Spleen (tissue), 13 donors: ENCODE measurements at places on chromosomes 13 and 19. TPM values are rescaled to one million over a fixed set of nuclear protein-coding genes. Genes with fewer than 3 reads are reported as not detected.

The PTGIR gene
- 8.6 TPM for total RNA-seq

GRCh38 chr13:95494082-95494681, 58.3 kb upstream of the CLDN10 start:
- H3K4me1 ChIP-seq, result peaks cover 7% of the 10 kb centered on the region
- H3K36me3 ChIP-seq, result no peaks in the 10 kb centered on the region
- peaks cover 16% of the 10 kb centered on the region for H3K27me3 ChIP-seq
- DNase-seq, result no peak
- no peak overlapping the region for H3K27ac ChIP-seq

The LGALS14 gene
- total RNA-seq, result not detected

- DNase-seq, result no peak
- no peaks in the 10 kb centered on the region for H3K27me3 ChIP-seq
- H3K4me3 ChIP-seq, result no peak overlapping the region
- no peak overlapping the region for H3K27ac ChIP-seq
- H3K36me3 ChIP-seq, result no peaks in the 10 kb centered on the region
These were observed 34.1 kb downstream of the PSG5 start for GRCh38 chr19:43152214-43152613.

The MYO16 gene
- 0.25 TPM for total RNA-seq
